ENCODE measurements at places on chromosomes 5 and 9.

GRCh38 chr5:173304591-173304988, 23.6 kb downstream of the STC2 start:
- DNase-seq = no peak

DNA sequence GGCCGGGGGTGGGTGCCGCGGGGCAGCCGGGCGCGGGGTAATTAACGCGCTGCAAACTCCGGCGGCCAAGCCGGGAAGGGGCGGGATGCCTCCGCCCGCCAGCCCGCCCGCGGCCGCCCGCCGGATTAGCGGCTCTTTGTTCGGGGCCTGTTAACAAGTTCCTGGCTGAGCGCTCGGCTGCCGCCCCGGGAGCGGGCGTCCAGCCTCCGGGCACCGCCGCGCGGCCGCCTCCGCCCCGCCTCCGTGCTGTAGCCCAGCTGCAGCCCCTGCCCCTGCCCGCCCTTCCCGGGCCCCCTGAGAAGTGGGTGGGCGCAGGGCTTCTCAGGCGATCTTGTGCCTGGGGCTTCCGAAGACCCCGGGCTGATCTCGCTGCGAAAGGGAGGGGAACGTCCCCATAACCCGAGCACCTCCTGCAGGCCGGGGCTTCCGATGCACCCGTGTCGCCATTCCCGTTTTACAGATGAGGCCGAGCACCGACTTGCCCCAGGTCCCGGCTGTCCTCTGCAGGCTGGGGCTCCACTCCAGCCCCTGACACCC, 7.5 kb downstream of the UNC5A start:
- no peak for DNase-seq

GRCh38 chr9:130129432-130130061, 42.7 kb upstream of the NCS1 start:
- no peak for DNase-seq

DNA sequence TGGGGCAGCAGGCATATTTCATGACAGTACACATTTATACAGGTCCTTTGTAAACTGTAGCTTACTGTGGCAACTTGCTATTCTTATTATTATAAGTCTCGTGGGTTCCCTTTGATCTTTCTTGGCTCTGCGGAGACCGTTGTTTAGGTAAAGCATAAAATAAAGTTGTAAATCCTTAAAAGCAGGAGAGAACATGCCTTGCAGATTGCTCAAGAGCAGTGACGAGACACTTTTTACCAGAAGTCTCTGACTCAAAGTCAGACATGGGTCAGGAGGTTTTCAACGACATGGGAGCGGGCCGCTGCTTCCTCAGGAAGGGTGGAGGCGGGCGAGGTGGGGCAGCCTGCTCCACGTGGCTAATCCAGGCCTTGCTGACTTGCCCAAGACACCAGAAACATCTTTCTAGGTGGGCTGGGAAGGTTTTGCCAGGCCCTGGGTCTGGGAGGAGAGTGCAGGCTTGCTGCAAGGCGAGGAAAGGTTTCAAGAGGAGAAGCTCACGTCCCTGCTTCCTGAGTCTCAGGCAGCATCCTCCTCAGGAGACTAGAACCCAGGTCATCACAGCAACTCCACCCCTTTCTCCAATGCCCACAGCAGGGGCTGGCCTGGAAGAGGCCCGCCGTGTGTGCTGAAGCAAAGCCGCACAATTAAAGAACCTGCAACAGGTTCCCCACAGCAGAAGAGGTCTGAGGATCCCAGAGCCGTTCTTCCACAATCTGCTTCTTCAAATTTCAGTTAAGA, 6.5 kb downstream of the TBC1D2 start:
- no peak for DNase-seq

GRCh38 chr9:37286530-37287175, 135.8 kb upstream of the GRHPR start:
- no peak for DNase-seq

Measured in stimulated activated CD8-positive, alpha-beta memory T cell treated with anti-CD3 and anti-CD28 coated beads, Interleukin-15, amount 100 ng/mL, for 4 hours (primary cell).